ENCODE measurements at places on chromosomes 5 and 9. TPM values are rescaled to one million over a fixed set of nuclear protein-coding genes. Genes with fewer than 3 reads are reported as not detected.

GRCh38 chr9:70262948-70263347, 4.2 kb downstream of the SMC5 start:
- no peak for DNase-seq

DNA sequence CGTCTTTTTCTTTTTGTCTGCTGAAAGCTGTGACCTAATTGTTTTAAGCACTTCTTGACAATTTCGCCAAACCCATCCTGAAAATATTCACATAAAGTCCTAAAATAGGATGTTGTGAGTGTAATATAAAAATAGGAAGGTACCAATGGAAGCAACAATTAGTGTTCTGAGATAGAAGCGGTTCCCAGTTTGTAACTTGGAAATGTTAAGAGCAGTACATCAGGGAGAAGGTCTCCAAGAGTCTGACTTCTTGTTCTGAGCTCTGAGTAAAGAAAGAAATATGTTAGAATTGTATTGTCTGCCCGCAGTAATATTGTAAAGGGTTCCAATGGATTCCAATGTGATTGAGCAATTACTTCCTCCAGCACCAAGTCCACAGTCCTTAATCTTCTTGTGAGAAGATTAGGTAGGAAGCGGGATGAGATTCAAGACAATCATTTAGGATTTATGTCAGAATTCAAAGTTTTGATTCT, 3.9 kb downstream of the VCAN start:
- no peak for DNase-seq

SHOC1 gene
- not detected for total RNA-seq

GRCh38 chr5:97098922-97099321, 43.5 kb downstream of the LIX1 start:
- no peak for DNase-seq

- no peak for DNase-seq
Measured at GRCh38 chr9:121640076-121640475, 11.4 kb upstream of the DAB2IP start.

DNA sequence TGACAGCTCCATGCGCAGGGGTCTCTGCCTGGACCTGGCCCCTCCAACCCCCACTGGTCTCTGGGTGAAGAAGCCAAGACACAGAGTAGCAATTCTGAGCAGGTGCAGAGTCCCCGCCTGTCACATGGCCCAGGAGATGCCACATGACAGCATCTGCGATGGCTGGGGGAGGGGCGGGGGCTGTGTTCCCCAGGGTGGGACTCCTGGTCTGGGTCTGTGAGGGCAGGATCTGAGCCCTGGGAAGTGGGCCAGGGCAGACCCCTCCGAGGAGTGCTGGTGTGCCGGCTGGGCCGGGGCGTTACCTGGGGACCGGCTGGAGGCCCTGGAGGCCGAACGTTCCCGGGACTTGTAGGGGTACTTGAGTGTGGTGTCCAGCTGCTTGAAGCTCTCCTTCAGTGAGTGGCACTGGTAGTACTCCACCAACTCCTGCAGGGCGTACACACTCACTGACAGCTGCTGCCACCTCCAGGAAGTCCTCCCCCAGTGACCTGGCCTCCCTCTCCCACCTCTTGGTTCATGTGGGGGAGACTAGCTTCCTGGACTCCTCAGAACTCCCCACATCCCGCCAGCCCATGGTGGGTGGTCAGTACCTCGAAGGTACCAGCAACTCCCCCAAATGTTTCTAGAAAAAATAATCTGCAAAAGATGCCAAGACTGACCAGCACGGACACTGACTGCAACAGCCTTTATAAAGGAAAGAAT, 32.1 kb upstream of the SARDH start:
- DNase-seq: no peak

- no peak for DNase-seq
Measured at GRCh38 chr5:159854916-159855315, 61.4 kb upstream of the ADRA1B start.

UBAC1 gene
- 104 TPM for total RNA-seq

GAS1 gene
- total RNA-seq: not detected

PCDHGA4 gene
- not detected for total RNA-seq

SLC6A18 gene
- not detected for total RNA-seq

DNA sequence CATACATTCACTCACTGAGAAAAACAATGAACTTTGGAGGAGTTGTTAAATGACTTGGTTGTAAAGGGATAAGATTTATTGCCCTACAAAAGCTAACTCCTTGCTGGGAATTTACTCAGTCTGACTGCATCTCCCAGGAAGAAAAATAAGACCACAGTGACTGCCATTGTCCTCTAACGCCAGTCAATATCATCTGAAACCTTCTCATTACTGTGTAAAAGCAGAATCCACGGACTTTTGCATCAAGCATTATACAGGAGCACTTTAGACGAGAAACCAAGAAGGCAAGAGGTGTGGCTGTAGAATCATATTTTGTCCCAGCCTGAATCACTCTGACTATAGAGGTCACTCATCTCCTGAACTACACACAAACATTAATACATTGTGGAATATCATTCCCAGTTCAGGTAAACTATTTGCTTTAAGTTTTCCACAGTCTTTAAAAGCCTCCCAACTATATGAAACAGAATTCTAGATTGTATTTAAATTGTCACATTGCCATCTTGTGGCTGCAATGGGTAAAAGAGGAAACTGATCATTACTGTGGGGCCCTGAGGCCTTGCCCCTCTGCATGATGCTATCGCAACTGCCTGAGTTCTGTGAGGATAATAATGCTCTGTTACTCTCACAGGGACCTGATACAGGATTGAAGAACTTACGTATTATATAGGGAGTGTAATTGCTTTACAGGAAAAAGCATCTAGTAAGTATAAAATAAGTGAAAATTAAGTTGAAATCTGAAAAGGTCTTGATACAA, 142.9 kb downstream of the SLCO4C1 start:
- DNase-seq: peak; percentile 3

Measured in G401 (cell line).